ENCODE measurements at places on chromosomes 3 and 15.

DNA sequence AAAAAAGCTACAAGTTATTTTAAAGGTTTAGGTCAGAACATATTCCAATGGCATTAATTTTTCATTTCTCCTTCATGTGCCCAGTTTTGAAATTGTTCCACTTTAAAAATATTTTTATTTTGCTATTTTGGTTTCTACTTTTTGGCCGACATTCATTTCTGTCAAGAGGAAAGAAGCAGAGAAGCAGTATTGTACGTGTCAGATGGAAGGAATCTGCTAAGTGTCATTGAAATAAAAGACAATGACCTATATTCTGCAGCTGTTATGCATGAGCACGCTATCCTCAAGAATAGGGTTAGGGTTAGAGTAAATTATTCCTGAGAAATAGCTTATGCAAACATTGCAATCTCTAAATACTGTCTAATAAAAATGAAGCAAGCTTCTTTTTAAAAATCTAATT, 941.7 kb downstream of the TUSC7 start:
- DNase-seq = no peak

GRCh38 chr3:143167969-143168854, 48.6 kb downstream of the CHST2 start:
- DNase-seq = no peak

DNA sequence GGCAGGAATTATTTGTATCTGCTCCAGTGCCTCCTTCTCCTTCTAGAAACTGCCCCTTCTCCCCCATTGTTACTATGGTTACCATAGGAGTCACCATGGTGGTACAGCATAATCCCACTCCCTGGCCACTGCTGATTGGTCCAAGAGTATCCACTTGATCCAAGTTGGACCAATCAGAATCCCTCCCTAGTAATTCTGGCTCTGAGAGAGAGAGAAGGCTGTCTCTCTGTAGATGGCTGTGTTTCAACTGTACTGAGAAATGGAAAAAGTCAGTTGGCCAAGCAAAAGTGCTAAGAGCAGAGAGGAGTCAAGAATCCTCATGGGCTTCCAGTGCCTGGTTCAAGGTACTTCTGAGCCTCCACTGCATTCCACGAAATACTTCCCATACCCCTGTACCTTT, 120.6 kb upstream of the SPATA12 start:
- no peak for DNase-seq

- DNase-seq = no peak
Observed at GRCh38 chr3:36689560-36689959, 74.8 kb downstream of the DCLK3 start.

- peak; percentile 73 for DNase-seq
Observed at GRCh38 chr15:44712346-44713005, 1.2 kb downstream of the B2M start.

Data from CD4-positive, alpha-beta T cell treated with Interferon gamma for 1 hour (primary cell).